NCI-H1417 treated with DMSO at 0.1 percent for 48 hours (cell line): ENCODE measurements at places on chromosomes 16 and 17.

DNA sequence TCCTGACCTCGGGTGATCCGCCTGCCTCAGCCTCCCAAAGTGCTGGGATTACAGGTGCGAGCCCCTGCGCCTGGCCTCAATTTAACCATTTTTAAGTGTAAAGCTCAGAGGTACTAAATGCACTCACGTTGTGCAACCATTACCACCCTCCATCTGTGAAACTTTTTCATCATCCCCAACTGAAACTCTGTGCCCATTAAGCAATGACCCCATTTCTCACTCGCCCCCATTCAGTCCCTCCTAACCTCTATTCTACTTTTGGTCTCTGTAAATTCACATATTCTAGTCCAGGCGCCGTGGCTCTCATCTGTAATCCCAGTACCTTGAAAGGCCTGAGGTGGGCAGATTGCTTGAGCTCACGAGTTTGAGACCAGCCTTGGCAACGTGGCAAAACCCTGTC lies 8.3 kb upstream of the SPNS3 start:
- DNase-seq, result no peak

DNA sequence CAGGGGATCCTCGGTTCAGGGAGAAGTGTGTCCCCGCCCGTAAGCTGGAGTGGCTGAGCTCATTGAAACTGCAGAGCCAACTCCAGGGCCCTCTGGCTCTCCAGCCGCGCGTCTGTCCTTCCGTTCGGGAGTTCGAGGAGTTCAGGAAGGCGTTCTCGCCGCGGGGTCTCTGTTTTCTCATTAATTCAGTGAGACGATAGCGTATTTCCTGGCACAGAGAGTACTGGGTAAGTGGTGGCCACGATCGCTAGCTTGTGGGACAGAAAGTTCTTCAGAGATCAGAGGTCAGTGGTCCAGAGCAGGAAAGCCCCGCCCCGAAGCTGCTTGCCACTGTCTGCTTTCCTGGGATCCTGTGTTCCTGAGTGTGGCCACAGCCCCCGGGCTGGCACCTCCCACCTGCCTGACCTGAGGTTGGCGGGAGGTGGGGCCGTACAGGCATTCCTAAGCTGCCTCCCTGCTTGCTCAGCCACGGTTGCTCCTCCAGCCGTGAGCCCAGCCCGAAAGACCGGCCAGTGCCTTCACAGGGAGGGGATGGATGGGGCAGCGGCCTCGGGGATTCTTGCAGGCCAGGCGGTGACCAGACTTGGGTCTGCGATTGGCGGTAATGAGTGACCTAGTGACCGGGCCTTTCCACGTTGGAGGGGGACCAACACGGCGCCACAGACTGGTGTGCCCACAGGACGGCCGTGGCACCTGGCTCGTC lies 8.9 kb downstream of the BAIAP2 start:
- no peak for DNase-seq

GRCh38 chr17:18248300-18248731 lies 10.2 kb downstream of the FLII start:
- DNase-seq, result no peak

DNA sequence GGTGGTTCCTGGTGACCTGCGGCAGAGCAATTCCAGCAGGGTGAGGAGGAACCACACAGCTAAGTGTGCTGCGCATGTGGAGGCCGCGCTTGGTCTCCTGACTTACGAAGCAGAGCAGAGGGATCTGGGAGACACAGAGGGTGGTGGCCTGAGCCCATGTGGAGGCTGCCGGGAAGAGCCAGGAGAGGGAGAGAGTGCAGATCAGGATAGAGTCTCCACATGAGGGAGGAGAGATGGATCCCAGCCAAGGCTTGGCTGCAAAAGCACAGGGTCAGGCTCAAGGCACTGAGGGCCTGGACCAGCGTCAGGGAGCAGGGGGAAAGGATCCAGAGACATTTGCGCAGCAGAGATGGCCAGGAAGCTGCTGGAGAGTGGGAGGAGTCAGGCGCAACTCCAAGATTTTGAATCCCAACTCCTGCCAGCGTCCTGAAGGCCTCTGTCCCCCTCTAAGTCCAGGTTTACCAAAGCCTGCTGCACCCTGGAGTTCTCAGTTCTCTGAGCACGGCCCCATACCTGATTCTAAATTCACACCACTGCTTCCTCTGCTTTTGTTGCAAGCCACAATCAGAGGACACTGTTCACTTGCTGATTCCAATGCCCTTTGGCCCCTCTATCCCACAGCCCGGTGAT lies 11.3 kb upstream of the MLLT6 start:
- no peak for DNase-seq

GRCh38 chr17:82156284-82156925 lies 56.2 kb downstream of the CCDC57 start:
- no peak for DNase-seq

GRCh38 chr17:74379495-74380085 lies 12.3 kb downstream of the GPR142 start:
- DNase-seq, result no peak

GRCh38 chr16:2852003-2852730 lies 5.8 kb downstream of the PRSS22 start:
- no peak for DNase-seq

DNA sequence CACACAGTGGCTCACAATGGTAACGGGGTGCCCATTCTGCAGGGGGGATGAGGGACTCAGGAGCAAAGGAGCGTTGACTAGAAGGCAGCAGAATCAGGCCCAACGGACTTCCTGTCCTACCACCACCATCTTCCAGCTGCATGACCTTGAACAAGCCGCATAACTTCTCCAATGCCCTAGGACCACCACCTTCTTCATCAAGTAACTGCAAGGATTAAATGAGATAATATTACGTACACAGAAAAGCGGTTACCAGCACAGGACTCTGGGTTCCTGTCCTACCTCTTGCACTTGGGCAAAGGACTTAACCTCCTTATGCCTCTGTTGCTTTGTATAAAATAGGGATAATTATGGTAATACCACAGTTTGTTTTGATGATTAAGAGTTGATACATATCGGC lies 4.7 kb downstream of the ASPHD1 start:
- DNase-seq, result no peak

DNA sequence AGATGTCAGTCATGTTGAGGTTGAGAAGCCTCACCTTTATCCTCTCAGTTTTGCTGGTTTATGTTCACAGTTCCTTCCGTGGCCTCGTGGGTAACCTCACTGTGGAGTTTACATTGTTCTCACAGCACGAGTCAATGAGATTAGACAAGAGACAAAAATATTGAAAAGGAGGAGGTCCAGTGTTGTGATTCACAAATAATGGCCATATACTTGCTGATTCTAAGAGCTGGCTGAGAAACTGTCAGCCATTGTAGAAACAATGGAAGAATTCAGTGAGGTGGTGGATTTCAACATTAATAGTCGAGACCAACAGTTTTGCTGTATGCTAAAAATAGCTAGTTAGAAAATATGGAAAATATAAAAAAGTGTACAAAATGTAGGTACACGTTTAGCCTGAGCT lies 176.4 kb upstream of the WSCD1 start:
- DNase-seq, result no peak

DNA sequence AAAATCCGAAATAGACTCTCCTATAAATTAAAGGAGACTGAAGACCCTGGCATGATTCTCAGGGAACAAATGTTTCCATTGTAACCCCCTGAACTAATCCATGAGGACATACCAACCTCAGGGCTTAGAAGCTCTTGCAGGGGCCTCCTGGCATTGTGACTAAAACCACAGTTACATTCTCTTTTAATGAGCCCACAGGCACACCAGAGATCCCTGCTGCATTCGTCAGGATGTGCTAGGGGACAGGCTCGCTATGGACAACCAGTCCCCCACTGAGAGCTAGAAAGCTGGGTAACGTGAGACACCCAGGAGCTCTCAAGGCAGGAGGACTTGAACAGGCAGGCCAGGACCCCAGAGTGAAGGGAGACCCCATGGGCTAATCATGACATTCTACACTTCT lies 140.6 kb upstream of the TNRC6C start:
- DNase-seq, result no peak

DNA sequence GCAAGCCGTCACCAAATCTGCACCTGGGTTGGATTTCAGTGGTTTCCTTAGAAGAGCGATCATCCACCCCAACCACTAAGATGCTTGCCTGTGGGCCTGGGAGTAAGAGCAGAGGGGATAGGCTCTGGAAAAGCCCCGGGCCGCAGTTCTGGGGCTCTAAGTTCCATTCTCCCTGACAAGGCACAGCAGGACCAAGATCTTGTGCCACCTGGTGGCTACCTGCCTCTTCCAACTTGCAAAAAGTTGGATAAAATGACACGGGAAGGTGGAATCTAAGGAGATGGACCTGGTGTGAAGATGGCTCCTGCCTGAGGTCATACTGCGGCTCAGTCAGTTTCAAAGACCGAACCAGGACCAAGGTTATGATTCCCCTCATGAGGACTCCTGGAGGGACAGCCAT lies 42.3 kb downstream of the ABCC12 start:
- DNase-seq, result no peak

DNA sequence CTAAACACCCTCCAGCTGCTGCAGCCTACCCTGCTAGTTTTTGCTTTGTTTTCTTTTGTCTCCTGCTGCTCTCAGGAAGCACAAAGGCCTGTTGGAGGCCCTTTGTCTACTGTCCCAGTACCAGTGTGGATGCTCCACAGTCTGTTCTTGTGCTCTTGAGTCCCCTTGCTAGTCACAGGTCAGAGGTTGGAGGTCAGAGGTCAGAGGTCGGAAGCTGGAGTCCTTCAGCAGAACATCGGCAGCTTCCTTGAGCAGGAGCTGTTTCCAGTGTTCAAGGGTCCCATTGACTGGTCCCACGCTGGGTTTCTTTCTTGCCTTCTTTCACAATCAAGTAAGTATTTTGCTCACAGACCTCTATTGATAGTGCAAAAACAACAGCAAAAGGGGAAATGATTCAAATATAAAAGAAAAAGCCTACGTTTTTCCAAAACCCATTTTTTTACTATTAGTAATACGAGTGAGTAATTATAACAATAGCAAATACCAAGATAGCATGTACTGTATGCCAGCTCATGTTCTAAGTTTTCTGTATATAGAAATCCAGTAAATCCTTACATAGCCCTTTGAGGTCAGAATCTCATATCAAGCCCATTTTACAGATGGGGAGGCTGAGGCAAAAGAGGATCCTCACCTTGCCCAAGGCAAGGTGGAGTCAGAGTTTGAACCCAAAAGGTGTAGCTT lies 10.9 kb upstream of the IL34 start:
- DNase-seq, result no peak

DNA sequence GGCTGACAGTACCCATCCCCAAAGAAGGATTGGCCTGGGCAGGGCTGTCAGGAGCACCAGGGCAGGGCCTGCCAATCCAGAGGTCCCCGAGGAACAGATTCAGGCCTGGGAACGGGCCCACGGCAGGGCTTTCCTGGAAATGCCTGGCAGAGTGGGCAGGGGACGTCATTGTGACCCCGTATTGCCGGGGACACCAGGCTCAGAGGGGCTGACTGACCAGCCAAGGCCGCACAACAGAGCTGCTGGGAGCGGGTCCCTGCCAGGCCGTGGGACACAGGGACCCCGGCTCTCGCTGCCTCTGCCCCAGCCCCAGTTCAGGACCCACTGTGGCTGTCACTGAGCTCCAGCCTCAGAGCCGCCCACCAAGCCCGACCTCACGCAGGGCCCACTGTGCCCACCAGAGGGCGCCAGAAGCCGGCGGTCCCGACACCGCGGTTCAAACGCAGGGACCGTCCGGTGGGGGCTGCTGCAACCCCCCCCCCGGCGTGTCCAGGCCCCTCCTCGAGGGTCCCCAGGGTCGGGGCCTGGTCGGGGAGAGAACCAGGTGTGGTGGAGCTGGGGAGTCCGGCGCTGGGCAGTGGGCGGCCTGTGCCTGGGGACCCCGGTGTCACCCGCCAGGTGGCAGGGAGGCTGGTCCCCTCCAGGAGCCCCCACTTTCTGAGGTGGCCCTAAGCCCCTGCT lies 15.2 kb upstream of the SSTR5 start:
- DNase-seq, result no peak

DNA sequence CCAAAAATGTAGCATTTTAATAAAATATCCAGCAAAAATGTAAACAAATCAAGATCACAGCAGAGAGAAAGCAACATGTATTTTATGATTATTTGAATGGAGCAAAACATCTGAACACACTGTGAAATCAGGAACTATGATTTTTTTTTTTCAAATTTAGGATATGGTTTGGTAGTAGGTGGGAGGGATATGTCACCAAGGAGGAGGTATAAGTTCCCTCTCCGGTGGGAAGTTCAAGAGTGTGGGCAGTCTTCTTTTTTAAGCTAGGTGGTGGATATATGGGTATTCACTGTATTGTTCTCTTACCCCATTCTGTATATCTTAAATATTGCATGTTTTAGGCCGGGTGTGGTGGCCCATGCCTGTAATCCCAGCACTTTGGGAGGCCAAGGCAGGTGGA lies 10.2 kb downstream of the CDR2 start:
- no peak for DNase-seq

DNA sequence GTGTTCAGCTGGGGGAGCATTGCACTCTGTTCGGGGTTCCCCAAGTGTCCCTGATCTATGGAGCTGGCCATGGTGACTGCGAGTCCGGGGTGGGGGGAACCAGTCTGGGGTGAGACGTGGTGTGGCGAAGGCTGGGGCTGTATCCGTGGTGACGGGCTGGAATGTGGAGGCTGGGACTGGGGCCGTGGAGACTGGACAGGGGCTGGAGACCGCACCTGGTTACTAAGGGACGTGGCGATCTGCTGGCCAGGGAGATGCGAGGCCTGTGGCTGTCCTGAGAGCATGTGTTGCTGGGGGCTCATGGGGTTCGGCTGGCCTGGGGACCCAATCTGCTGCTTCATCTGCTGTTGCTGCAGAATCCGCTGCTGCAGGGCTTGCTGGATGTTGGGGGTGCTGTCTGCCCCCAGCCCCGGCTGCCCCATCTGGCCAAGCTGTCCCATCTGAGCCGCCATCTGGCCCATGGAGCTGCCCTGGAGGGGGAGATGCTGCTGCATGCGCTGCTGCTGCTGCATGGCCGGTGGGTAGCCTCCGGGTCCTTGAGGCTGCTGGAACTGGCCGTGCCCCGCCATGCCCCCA lies 10.6 kb upstream of the TRAP1 start:
- DNase-seq, result no peak
